ENCODE measurements at places on chromosomes 7 and 10.

DNA sequence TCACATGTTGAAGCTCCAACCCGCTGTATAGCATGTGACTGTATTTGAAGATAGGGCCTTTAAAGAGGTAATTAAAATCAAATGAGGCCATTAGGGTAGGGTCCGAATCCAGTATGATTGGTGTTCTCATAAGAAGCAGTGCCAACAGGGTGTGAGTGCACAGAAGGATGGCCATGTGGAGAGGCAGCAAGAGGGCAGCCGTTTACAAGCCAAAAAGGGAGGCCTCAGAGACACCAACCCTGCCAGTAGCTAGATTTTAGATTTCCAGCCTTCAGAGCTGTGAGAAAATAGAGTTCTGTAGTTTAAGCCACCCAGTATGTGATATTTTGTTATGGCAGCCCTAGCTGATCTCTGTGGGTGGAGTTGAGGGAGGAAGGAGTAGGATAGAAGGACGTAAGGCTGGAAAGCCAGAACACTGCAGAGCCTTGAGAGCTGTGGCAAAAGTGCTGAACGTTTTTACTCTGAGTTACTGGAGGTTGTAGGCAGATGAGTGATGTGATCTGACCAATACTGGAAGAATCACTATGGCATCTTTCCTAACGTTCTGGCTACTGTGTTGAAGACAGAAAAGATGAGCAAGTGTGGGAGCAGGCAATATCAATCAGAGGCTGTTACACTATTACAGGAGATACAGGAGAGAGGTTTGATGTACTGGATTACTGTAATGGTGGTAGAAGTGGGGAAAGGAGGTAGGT is 334.9 kb downstream of the ELMO1 start:
- no peak for DNase-seq

DNA sequence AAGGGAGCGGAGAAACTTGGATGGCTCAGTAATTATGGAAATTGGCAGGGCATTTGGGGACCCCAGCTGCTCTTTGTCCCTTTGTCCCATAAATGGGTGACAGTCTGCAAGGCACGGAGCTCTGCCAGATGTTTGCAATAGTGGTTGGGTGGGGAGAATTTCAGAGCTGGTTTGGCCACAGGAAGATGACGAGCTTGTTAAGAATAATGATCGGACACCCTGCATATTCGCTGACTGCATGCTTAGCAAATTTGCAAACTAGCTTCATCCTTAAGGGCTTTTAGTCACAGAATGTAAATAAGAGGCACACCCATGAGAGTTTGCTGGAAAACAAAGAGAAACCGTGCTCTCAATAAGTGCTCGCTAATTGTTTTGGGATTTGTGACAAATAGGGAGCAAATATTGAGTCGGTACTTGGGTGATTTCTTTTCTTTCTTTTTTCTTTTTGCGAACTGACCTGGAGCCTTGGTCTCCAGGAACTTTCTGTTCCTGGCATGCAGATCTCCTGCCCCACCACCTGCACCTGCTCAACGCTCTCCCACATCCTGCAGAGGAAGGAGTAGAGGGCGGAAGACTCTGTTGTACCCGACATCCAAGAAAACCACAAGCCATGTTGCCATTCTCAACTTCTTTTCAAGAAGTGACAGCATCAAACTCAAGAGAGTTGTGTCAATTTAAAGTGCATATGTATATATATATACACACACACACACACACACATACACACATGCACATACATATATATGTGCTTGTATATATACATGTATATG is 238.9 kb downstream of the CAMK1D start:
- peak; percentile 43 for DNase-seq

DNA sequence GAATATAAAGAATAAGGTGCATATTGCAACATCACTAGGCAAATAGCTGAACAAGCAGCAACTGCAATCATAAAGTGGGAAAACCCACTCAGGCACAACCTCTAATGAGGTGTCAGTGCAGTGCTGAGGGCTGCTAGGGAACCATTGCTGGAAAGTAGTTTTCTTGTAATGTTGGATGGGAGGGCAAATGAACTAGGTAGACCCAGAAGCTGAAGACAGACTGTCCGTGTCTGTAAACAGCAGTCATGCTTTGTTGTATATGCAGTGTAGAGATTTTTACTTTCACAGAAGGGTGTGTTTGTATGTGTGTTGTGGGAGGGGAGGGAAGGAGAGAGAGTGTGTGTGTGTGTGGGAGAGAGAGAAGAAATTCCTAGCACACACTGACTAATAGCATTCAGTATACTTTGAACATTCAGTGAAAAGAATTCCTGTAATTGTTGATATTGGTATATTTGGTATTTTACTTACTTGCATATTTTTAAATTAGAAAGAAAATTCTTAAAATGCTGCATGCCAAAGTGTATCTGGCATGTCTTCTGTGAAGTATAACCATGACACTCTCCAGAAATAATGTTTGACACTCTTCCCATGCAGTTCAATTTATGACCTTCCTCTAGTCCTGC is 28.8 kb downstream of the ITGB8 start:
- DNase-seq = peak; percentile 74

GRCh38 chr7:2084781-2085505 is 147.8 kb downstream of the MAD1L1 start:
- DNase-seq = no peak

GRCh38 chr10:90695915-90696676 is 161.7 kb downstream of the HTR7 start:
- DNase-seq = no peak

- DNase-seq = peak; percentile 11
Measured at GRCh38 chr10:5538892-5539651, 14.3 kb downstream of the CALML3 start.

- peak; percentile 59 for DNase-seq
Measured at GRCh38 chr10:126171555-126171954, 216.7 kb downstream of the ADAM12 start.

DNA sequence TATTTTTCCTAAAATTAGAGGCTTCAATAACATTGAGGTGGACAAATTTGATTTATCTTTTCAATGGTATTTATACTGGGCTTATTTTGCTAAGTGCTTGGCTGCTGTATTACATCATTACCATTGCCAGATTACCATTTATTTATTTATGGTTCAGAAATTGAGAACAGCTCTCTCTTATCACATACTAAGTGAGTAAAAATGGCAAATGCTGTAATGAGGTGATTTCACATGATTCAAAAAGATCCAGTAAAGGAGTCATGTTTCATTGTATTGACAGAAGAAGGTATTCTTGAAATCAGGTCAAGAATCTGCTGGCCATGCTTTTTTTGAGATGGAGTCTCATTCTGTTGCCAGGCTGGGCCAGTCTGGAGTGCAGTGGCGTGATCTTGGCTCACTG is 322.6 kb downstream of the KIF20B start:
- peak; percentile 54 for DNase-seq

DNA sequence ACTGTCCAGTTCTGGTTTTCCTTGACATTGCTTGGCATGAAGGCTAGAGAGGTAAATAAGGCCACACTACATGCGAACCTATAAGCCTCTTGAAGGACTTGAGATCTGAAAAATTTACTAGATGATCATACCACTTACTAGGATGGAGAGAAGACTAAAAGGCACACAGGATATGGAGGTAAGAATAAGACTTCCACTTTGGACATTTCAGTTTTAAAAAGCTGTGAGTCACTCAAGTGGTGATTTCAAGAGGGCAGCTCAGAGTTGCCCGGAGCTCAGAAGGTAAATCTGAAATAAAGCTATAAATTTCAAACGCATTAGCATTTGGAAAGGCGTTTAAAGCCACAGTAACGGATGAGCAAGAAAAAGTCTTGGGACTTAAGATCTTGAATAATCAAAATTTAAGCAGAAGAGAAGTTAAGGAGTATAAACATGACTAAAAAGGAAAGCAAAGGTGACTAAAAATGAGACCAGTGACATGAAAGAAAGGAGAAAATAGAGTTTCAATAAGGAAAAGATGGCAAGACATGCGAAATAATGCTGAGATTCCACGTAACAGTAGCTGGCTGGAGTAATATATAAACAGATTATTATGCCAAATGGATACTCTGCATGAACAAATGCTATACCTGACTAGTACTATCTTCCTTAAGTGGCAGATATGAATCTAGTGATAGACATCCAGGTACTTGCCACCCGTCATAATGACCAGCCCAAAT is 68.3 kb downstream of the SNX13 start:
- DNase-seq = no peak

DNA sequence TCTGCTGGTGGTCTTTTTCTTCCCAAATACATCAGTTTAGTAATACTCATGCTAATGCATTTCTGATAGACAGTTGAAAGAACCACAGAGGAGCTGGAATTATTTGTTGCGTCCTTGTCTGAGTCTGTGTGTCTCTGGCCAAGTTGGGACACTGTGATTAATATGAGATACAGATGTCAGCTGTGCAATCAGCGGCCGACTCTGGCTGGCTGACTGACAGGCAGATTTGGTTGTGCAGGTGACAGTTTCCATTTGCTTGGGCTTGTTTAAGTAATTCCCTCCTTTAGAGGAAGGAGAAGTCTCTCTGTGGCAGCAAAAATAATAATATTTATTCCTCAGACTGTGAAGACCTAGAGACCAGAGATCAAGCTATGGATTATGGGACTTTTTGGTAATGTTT is 176.2 kb upstream of the CHRM2 start:
- no peak for DNase-seq

GRCh38 chr10:36232935-36233334 is 590.8 kb upstream of the FZD8 start:
- no peak for DNase-seq

GRCh38 chr10:132615341-132616169 is 78.0 kb downstream of the INPP5A start:
- DNase-seq = no peak

- peak; percentile 36 for DNase-seq
Measured at GRCh38 chr10:35822316-35822715, 180.2 kb upstream of the FZD8 start.

GRCh38 chr7:137331378-137331777 is 12.2 kb downstream of the PTN start:
- no peak for DNase-seq

- no peak for DNase-seq
Measured at GRCh38 chr10:52027055-52027705, 286.9 kb upstream of the DKK1 start.

DNA sequence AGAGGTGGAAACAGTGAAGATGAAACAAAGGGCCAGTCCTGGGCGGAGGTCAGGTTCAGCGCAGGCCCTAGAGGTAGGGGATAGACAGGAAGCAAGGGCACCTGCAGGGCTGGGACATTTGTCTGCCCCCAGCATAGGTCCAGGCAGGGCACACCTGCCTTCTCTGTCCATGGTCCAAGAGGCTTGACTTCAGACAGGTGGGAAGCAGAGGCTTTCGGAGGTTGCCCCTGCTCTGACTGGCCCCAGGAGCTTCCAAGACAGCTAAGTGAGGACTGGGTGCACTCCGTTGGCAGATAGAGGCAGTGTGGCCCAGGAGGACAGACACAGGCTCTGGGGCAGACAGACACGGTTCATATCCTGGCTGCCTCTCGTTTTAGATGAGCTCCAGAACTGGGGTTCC is 71.6 kb upstream of the GRB10 start:
- no peak for DNase-seq
